ENCODE measurements at places on chromosomes 5 and 9. TPM values are rescaled to one million over a fixed set of nuclear protein-coding genes. Genes with fewer than 3 reads are reported as not detected.

DNA sequence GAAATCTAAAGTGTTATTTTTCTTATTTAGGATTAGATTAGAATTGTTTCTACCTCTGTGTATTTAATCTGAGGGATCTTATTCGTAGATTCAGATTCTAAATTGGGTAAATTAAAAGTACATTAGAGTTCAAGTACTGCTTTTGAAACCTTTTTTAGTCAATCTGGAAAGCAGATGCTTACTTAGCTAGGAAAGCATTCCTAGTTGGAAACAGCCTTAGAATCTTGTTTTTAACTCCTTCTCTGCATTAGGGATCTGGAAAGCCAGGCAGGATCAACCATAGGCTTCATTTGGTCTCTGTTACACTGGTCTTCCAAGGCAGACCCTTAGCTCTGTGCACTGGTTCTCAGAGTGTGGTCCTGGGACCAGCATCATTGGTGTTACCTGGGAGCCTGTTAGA, 247.4 kb downstream of the NR3C1 start:
- no peak for DNase-seq
- H3K4me1 ChIP-seq = peaks cover 9% of the 10 kb centered on the region
- no peaks in the 10 kb centered on the region for H3K27me3 ChIP-seq
- no peak overlapping the region for H3K27ac ChIP-seq

DNA sequence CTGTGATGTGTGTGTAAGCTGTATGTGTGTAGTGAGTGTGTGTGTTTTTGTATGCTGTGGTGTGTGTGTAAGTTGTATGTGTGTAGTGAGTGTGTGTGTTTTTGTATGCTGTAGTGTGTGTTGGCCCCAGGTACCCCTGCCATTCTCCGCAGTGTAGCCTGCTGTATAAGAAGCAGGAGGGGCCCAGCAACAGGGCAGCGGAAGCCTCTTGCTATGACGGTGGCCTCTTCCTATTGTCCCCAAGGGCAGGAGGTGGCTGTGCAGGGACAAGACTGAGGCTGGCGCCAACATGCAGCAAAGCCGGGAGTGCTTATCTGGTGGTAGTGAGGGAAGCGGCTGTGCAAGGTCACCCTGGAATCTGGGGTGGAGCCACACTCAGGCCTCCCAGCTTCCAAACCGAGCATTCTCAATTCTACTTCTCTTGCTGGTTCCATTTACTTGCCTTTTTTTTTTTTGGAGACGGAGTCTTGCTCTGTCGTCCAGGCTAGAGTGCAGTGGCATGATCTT, 5.1 kb downstream of the SPAAR start:
- DNase-seq = peak; percentile 77
- H3K27me3 ChIP-seq = no peaks in the 10 kb centered on the region
- H3K4me1 ChIP-seq = peaks cover 3% of the 10 kb centered on the region

BTNL3 gene
- not detected for total RNA-seq

EQTN gene
- total RNA-seq = not detected

DNA sequence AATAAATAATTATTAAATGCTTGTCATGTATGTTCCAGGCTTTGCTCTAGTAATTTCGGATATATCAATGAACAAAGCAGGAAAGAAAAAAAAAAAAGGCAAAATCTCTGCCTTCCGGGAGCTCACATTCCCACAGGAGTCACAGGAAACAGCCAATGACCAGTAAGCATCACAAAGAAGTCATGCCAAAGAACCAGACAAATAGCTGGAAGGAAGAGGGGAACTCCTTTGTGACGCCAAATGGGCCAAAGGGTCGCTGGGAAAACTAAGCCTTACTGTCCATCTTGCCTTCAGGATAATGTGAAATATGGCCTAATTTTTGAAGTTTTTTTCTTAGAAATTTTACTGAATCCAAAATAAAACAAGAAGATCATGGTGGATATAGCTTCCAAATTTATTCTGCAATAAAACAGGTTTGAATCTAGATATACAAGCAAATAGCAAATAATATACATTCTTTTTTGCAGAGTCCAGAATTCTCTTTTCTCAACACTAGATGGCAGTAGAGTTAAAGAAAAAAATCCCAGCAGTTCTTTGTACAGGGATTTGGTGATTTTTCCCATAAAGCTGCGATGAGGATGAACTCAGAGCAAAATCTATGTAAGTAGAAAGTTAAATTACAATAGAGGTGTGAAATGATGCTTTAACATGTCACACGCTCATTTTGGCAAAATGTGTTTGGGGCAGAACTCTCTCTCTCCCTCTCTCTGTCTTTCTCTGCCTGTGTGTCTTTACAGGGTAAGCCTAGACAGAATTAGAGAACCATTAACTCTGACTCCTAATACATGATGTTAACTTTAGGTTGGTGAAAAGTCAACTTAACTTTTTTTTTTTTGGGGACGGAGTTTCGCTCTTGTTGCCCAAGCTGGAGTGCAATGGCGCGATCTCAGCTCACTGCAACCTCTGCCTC, 60.0 kb upstream of the TUT7 start:
- H3K36me3 ChIP-seq = no peaks in the 10 kb centered on the region
- H3K4me1 ChIP-seq = no peaks in the 10 kb centered on the region
- no peak overlapping the region for H3K4me3 ChIP-seq
- no peak overlapping the region for H3K27ac ChIP-seq
- peaks cover 43% of the 10 kb centered on the region for H3K27me3 ChIP-seq

- DNase-seq = no peak
- H3K4me3 ChIP-seq = no peak overlapping the region
- no peaks in the 10 kb centered on the region for H3K27me3 ChIP-seq
- no peaks in the 10 kb centered on the region for H3K36me3 ChIP-seq
- H3K27ac ChIP-seq = no peak overlapping the region
Observed at GRCh38 chr9:23412046-23412445, 414.0 kb downstream of the ELAVL2 start.
